Keratinocyte (primary cell): ENCODE measurements at places on chromosomes 6 and 20.

- no peak for DNase-seq
These were observed 428.2 kb downstream of the BMP2 start for GRCh38 chr20:7195704-7196103.

DNA sequence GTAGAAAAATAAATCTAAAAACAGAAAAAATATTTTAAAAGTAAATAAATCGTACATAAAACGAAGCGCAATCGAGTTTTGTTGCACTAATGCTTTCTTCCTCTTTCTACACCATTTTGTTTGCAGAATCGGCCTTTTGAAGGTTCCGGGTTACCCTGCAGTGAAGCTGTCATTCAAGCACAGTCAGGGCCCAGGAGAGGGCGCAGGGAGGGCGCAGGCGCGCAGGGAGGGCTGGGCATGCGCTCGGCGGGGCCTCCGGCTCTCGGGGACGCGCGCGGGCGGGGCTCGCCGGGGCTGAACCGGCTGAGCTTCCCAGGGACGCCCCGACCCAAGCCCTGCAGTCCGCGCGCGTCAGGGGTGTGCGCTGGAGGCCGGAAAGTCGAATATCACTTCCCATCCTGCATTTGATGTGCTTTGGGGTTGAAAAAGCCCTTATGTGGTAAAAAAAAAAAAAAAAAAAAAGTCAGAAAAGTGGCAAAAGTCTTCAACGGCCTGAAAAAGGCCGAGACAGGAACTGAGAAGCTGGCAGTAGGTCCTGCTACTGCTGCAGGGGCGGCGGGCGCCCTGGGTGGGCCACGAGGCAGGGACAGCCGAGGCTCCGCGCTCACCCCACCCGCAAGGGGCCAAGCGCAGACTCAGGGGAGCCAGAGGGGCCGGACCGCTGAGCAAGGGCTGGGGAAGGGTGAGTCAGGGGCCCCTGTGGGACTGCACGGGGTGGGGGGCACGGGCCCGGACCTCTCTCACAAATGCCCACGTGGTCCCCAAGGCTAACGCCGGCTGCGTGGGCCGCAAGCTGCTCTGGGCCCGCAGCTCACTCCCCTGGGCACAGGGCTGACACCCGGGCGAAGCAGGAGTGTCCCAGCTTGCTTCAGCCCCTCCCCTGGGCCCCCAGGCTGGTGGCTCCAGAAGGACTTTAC, 40.5 kb downstream of the THBS2 start:
- DNase-seq: no peak

DNA sequence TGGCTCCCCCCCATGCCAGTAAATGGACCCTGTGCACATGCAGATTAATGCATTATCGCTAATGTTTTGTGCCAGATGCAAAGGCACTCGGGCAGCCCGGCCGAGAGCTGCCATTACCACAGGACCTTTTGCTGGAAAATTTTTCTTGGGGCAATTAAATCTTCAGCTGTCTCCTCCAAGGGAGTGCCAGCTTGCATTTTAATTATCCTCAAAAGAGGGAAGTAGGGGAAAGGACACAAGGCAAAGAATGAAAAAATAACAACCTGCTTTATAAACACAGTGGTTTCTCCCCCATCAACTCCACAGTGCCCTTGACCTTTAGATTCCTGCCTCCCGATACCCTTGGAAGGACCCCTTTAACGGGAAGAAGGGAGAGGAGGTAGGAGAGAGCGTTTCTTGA, 48.2 kb downstream of the PDYN start:
- no peak for DNase-seq

- no peak for DNase-seq
These were observed 1065.8 kb upstream of the EYS start for GRCh38 chr6:66772800-66773199.

DNA sequence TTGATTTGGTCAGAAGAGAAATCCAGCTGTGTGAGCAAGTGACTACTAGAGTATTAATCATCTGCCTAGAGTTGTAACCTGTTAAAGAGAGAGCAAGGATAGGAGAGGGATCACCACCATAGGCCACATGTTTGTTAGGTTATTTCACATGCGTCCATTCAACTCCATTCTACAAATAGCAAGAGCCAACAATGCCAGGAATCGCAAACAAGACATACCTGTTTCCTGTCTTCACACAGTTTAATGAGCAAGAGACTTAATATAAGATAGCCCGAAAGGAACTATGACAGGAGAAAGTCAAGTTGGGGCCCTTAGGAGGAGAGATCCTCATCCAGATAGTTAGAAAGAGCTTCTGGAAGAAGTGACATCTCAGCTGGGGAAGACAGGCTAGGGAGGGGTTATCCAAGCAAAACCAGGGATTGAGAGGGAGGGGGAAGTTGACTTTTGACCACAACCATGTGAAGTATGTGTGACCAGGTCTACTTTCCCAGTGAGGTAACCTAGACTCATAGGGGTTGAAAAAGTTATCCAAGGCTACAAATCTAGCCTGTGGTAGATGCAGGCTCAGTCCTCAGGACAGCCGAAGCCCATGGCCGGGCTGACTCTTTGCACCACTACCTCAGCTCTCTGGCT, 147.4 kb downstream of the ALDH8A1 start:
- DNase-seq: no peak

DNA sequence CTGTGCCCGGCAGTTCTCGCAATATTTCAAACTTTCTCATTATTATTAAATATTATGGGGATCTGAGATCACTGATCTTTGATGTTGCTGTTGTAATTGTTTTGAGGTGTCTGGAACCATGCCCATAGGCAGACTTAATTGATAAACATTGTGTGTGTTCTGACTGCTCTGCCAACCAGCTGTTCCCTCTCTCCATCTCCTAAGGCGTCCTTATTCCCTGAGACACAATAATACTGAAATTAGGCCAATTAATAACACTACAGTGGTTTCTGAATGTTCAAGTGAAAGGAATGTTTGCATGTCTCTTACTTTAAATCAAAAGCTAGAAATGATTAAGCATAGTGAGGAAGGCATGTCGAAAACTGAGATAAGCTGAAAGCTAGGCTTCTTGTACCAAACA, 7.6 kb downstream of the MAPK14 start:
- no peak for DNase-seq

DNA sequence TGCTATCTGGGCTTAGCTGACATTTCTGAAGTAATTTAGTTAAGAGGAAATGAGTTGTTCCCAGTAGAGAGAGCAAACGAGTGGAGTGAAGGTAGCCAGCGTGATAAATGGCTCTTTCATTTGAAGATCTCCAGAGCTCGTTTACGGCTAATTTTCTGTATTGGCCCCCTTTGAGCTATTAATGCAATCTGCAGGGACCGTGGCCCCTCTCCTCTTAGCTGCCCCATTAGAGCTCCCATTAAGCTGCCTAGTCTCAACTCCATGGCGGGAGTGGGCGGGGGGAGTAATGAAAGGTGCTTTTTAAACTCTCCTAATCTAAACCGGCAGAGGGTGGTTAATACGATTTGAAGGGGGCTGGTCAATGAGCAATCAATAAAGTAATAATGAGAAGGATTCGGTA, 12.5 kb downstream of the TFAP2B start:
- no peak for DNase-seq

- DNase-seq: no peak
These were observed 10.9 kb downstream of the IL20RA start for GRCh38 chr6:137033828-137034227.

DNA sequence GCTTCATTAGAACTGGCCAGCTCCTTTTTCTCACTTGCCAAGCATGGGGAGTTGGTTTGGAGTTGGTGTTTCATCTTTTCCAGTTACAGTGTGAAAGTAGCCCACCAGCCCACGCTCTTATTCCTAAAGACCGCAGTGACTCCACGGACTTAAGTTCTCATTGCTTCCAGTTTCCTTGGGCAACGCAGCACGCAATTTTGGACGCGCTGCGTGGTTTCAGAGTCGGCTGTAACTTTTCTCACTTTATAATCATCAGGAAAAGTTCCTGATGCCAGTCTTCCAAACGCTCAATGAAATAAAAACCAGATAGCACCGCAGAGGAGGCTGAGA, 381 bp upstream of the PEX7 start:
- no peak for DNase-seq

DNA sequence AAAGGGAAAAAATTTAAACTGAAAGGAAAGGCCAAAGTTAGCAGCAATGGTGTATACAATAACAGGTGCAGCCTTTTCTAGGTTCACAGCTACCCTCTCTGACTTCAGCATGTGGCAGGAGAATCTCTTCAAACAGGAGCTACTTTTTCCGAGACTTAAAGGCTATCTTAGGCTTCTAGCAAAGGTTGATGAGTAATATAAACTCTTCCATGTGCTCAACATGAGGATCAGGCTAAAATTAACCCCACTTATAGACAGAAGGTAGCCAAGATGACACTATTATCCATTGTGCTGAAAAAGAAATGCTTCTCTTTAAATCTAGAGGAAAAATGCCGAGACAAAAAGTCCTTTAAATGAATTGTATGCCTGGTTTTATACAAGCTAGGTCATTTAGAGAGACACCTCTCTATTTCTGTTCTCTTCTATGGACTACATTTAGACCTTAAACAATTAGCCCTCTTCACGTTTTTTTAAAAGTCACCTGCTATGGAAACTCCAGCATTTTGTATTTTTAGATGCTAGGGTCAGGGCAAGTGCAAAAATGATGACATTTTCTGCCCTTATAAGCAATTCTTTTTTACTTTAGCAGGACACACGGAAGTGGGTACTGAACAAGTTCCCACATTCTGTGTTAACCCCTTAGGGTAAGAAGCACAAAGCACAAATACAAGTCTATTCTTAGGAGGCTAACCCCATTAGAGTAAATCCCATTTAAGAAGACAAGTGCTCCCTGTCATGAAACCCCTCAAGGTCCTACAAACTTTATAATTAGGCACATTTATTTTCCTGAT, 216.8 kb upstream of the CITED2 start:
- DNase-seq: no peak

- no peak for DNase-seq
These were observed 171.9 kb upstream of the PRND start for GRCh38 chr20:4549711-4550259.

GRCh38 chr20:32775336-32775991, 13.3 kb downstream of the DNMT3B start:
- DNase-seq: no peak

- DNase-seq: no peak
These were observed 12.2 kb downstream of the ESF1 start for GRCh38 chr20:13772529-13772928.

- no peak for DNase-seq
These were observed 148.8 kb upstream of the SOX4 start for GRCh38 chr6:21444711-21445260.

- no peak for DNase-seq
These were observed 9.0 kb downstream of the ADGRF1 start for GRCh38 chr6:47032974-47033765.

DNA sequence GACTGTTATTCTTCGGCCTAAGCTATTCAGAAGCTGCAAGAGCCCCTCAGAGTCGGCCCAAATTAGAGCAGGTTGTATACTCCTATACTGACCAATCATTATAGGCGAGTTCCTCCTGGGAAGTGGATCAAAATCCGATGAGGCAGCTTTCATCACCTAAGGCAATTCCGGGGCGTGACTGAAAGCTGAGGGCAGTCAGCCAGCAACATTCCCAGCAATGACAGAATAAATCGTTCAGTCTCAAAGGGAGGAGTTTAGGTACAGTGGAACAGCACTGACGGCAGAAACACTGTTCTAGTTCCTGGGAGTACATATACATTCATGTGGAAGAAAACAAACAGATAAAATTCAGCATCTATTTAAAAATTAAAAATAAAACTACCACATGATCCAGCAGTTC, 10.8 kb downstream of the HLA-DQB2 start:
- no peak for DNase-seq

GRCh38 chr6:6357032-6357431, 36.6 kb upstream of the F13A1 start:
- no peak for DNase-seq

DNA sequence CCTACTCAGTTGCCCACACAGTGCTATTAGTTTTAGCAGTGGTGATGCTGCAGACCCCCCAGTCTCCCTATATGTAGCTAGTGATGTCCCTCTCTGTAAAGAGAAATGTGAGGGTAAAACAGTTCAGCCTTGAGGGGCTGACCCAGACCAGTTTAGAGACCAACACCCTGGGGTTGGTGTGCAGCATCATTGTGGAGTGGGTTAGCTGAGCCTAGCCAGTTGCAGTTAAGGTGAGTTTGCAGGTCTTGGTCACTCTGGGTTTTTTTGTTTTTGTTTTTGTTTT, 401 bp upstream of the B3GALT4 start:
- no peak for DNase-seq
